Urinary bladder (tissue), 4 donors: ENCODE measurements at places on chromosomes 2 and 18. TPM values are rescaled to one million over a fixed set of nuclear protein-coding genes. Genes with fewer than 3 reads are reported as not detected.

- DNase-seq: no peak
Observed at GRCh38 chr18:42087876-42088275, 132.8 kb downstream of the PIK3C3 start.

DNA sequence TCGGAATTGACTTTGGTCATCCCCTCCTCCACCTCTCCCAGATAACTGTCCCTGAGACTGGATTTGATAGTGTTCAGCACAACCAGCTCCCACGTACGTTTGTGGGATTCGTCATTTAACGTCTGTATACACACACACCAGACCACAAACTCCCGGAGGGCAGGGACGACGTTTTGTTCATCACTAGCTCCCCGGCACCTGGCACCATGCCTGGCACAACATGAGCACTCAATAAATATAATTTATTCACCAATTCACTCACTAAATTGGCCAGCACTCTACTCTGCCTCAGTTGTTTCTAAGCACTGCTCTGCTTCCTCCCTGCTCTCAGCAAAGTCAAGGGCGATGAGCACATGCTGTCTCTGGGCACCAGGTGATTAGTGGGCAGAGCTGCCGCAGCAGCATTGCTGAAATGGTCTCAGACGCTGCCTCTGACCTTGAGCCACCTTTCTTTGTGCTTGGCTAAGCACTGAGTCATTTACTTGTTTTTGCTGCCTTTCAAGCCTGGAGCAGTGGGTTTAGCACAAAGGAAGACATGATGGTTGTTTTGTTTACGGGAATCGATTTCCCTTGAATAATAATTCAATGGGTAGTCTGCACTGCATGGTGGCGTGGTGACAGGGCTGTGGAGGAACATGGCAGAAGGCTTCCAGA is 19.3 kb upstream of the LOXHD1 start:
- DNase-seq: no peak

DNA sequence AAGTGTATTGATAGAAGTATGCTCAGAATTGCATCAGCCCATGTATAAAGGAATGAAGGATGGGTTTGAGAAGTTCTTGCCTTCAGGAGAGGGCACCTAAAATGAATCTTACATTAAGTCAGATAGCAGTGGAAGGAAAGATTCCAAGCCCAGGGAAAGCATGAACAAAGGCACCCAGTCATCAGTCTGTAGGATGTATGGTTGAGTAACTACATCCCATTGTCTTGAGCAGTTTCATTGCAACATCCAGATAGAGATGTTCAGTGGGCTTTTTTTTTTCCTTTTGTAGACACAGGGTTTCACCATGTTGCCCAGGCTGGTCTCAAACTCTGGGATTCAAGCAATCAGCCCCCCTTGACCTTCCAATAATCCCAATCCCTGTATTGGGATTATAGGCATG is 80.7 kb downstream of the ARHGAP28 start:
- DNase-seq: no peak

GRCh38 chr2:2095360-2096093 is 235.5 kb downstream of the MYT1L start:
- no peak for DNase-seq

The CD207 gene
- polyA plus RNA-seq: 0.06 TPM
